BJ (cell line): ENCODE measurements at places on chromosomes 7 and 10.
A peak's percentile ranks its signal among the peaks of the same experiment; 100 is the strongest.

GRCh38 chr10:33773253-33773573, 438.7 kb upstream of the NRP1 start:
- no peak for DNase-seq

DNA sequence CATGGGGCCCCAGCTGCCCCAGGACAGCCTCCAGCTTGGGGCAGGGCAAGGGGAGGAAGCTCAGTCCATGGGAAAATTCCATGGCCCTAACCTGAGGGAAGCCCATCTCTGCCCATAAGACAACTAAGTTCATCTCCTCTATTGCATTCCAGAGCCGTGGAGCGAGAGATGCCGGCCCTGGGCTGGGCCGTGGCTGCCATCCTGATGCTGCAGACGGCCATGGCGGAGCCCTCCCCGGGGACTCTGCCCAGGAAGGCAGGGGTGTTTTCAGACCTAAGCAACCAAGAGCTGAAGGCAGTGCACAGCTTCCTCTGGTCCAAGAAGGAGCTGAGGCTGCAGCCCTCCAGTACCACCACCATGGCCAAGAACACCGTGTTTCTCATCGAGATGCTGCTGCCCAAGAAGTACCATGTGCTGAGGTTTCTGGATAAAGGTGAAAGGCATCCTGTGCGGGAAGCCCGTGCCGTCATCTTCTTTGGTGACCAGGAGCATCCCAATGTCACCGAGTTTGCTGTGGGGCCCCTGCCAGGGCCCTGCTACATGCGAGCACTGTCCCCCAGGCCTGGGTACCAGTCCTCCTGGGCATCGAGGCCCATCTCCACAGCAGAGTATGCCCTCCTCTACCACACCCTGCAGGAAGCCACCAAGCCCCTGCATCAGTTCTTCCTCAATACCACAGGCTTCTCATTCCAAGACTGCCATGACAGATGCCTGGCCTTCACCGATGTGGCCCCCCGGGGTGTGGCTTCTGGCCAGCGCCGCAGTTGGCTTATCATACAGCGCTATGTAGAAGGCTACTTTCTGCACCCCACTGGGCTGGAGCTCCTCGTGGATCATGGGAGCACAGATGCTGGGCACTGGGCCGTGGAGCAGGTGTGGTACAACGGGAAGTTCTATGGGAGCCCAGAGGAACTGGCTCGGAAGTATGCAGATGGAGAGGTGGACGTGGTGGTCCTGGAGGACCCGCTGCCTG, 4.3 kb downstream of the AOC1 start:
- no peak for DNase-seq

- DNase-seq, result no peak
Measured at GRCh38 chr10:4130685-4131084, 345.7 kb upstream of the KLF6 start.

DNA sequence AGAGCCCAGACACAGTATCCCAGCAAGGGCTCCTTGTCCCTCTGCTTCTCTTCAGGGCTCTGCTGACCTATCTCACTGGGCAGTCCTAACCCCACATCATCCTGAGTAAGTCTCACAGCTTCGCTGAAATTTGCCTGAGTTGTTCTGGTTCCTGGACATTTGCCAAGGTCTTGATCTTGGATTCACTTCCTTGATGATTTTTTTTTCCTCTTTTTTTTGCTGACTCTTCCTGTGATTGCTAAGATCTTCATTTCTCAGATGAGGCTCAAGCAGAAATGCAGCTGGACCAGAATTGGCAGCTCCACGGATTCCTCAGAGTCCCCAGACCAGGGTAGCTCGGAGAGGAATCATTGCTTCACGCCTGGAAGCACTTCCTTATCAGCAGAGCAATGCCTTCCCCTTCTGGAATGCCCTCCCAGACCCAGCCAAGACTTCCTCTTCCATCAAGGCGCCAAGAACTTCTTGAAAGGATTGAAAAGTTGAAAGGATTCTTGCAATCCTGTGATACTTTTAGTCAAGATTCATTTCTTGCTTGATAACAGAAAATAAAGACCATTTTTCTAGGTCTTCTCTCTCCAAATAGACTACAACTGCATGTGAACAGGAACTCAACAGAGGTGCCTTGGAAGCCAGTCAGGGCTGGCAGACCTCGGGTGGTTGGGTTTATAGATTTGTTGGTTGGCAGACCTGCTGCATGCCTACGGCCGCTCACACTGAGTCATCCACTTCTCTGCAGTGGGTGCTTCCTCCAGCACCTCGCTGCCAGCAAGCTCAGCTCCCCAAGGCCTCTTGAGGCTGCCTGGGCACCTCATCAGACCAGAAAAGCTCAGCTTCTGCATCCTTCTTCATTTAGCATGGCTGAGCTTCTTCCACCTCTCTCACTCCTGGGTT, 8.8 kb upstream of the AFAP1L2 start:
- DNase-seq, result no peak

- DNase-seq, result no peak
Measured at GRCh38 chr7:81573932-81574331, 195.9 kb downstream of the HGF start.

- no peak for DNase-seq
Measured at GRCh38 chr7:47185839-47186238, 396.1 kb downstream of the TNS3 start.

DNA sequence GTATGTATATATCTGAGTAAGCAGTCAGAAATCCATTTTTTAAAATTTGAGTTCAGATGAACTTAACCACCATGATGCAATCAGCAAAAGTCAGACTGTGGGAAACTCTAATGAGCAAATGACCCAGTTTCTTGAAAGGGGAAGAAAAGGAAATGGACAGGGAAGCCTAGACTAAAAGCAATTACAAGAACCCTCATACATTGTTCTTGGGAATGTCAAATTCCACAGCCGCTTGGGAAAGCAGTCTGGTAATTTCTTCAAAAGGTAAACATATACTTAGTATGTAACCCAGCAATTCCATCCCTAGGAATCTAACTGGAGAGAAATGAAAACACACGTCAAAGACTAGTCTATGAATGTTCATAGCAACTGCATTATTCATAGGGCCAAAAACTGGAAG, 16.4 kb upstream of the FOXK1 start:
- peak; percentile 65 for DNase-seq

DNA sequence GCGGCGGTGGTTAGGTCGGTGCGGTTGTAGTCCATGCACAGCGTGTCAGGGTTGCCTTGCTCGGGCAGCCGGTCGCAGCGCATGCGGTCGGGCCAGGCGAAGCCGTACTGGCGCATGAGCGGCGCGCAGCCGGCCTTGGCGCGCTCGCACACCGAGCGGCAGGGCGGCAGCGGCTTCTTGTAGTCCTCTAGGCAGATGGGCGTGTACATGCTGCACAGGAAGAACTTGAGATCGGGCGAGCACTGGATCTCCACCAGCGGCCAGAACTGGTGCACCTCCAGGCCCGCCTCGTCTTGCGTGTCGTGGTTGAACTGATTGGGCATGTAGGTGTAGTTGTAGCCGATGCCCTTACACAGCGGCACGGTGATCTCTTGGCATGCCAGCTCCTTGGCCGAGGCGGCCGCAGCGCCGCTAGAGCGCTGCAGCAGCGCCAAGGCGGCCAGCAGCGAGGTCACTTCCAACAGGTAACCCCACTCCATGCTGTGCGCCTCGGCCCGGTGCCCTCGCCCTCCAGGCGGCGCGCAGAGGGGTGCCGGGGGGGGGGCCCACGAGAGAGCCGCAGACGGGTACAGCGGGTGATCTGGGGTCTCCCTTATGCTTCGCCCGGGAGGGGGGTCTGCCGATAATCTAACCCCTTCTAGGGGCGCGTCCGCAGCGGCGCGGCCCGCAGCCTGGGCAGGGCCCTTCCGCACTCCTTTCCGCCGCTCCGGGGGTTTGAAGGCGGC, 983 bp downstream of the FZD8 start:
- DNase-seq, result peak; percentile 19

DNA sequence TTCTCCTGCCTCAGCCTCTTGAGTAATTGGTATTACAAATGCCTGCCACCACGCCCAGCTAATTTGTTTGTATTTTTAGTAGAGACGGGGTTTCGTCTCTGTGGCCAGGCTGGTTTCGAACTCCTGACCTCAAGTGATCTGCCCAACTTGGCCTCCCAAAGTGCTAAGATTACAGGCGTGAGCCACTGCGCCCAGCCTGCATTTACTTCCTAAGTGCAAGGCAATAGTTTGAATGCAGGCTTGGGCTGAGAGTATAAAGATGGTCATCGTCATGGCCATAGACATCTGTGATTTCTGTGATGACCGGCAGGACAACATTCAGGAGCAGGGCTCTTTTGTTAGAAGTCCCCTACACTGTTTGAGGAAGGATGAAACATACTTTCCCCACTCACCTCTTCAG, 393.9 kb upstream of the SHH start:
- DNase-seq, result no peak

GRCh38 chr7:20504060-20504459, 111.4 kb upstream of the ABCB5 start:
- no peak for DNase-seq

- no peak for DNase-seq
Measured at GRCh38 chr7:31785101-31785500, 98.1 kb downstream of the PPP1R17 start.

DNA sequence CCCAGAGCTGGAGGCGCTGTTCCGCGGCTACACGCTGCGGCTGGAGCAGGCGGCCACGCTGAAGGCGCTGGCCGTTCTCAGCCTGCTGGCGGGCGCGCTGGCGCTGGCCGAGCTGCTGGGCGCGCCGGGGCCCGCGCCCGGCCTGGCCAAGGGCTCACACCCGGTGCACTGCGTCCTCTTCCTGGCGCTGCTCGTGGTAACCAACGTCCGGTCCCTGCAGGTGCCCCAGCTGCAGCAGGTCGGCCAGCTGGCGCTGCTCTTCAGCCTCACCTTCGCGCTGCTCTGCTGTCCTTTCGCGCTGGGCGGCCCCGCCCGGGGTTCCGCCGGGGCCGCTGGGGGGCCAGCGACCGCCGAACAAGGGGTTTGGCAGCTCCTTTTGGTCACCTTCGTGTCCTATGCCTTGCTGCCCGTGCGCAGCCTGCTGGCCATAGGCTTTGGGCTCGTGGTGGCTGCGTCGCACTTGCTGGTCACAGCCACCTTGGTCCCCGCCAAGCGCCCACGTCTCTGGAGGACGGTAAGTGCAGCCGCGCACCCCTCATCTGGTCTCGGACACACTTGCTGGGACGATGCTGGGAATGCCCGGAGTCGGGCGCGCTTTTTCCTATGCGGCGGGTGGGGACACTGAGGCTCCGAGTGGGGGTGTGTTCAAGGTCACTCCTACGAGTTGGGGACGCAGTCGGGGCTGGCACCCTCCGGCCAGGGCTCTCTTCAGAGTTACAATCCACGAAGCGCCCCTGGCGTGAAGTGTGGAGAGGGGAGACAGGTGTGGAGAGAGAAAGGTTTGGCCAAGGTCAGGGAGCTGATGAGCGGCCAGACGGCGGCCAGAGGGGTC, 717 bp downstream of the ADCY1 start:
- no peak for DNase-seq

DNA sequence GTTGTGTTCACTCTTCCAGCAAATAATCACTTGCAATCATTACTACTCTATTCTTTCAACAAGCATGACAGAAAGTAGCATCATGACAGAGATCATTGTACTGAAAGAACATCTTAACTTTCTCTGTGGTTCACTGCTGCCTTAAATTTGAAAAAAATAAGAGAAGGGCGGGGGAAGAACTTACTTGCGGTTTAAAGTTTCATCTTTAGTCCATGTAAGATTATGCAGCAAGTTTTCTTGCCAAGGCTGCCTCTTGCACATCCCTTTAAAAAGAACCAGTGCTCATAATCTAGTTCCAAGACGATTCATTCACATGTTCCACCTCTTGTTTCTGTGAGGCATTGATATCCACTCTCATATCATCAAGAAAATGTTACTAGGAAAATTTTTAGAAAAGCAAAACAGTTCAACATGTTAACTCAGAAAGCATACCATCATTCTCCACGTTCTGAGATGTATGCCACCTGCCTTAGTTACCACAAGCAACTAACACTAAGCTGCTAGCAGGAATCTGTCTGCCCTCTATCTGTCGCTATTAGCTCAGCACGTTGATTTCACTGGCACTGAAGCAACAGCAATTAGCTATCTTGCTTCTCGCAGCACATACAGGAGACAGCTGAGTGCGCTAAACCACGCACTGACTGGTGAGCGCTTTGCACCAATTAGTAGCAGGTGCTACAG, at the start of gene PCDH15:
PCDH15 (minus strand) TSS at position 491 of the 681 bp plus-strand sequence. CDS start 136,969 bp downstream, outside the sequence.
- DNase-seq, result no peak

GRCh38 chr10:25639646-25640045, 294.4 kb upstream of the MYO3A start:
- DNase-seq, result no peak

DNA sequence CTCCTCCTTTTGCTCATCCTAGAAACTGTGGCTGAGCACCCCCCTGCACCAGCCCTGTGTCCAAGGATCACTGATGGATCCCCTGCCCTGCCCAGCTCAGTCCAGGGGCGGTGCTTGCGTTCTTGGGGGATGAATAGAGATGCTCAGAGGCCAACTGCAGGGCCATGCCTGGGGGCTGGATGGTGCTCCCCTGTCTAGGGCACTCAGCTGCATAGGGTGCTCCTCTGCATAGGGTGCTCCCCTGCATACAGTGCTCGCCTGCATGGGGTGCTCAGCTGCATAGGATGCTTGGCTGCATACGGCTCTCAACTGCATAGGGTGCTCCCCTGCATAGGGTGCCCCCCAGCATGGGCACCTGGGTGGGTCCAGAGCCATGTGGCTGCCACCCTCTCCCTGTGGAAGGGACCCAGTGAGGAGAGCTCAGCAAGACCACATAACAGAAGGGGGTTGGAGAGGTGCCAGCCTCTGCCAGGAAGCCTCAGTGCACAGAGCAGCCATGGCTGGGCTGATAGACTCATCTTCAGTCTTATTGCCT, 95.0 kb downstream of the BMS1 start:
- no peak for DNase-seq

GRCh38 chr10:109203646-109204353, 719.5 kb downstream of the XPNPEP1 start:
- DNase-seq, result no peak

GRCh38 chr10:35546824-35547225, 58.3 kb upstream of the GJD4 start:
- DNase-seq, result peak; percentile 63

- DNase-seq, result no peak
Measured at GRCh38 chr7:77679608-77680007, 16.7 kb upstream of the RSBN1L start.

- DNase-seq, result no peak
Measured at GRCh38 chr10:83617692-83618545, 521.4 kb upstream of the GHITM start.

DNA sequence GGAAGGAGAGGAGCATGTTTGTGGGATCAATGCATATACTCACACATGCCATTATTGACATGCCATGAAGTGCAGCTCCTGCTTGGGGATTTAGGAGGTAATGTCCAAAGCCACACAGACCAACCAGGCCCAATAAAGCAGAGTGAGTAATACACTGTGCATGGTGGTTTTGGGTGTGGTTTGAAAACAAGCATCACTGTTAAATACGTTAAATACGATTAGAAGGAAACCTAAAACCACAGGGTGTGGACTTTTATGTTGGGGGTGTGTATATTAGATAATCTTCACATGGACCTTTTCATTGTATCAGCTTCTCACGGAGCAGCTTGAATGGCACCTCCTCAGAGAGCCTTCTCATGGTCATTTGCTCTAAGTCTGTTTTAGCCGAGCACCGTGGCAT, 10.4 kb upstream of the EIF3A start:
- DNase-seq, result peak; percentile 74

DNA sequence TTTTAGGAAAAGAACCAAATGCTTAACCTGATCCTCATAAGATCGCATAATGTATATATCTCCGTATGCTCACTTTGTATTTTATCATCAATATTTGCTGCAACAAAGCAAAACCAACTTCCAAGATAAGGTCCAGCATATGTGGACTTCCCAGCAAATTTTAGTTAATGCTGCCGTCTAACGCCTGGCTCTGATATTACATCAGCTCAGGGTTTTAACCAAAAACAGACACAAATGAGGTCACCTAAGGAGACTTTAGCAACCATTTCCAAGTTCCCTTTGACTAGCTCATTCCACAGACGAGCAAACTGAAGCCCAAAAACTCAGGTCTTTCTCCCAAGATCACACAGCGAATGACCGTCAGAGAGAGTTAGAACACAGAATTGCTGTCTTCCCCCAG, 59.4 kb upstream of the UCN3 start:
- DNase-seq, result peak; percentile 35
